ENCODE measurements at places on chromosomes 12 and 14.

- DNase-seq = no peak
Measured at GRCh38 chr12:71548893-71549292, 109.3 kb downstream of the LGR5 start.

DNA sequence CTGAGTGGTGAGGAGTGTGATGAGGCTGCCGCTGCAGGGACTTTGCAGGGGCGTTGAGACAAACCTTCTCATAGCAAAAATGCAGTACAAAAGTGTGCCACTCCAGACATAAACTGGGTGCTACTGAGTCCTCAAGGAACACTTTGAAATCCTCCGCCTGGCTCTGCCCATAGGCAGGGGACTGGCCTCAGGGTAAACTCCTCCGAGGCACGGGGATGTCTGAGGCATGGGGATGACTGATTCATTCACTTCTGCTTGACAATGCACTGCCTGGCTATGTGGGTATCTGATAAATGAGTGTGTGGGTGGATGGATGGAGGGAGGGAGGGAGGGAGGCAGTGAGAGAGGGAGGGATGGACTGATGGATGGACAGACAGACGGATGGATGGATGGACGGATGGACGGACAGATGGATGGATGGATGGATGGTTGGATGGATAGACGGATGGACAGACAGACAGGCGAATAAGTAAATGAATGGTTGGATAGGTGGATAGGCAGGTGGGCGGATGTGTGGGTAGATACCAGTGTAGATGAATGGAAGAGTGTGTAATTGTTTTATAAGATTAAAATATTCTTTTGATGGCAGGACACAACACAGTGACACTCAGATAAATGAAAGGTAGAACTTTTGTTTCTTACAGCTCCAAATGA lies 2.1 kb upstream of the BDKRB2 start:
- no peak for DNase-seq

- no peak for DNase-seq
Measured at GRCh38 chr12:11701433-11701832, 52.0 kb downstream of the ETV6 start.

DNA sequence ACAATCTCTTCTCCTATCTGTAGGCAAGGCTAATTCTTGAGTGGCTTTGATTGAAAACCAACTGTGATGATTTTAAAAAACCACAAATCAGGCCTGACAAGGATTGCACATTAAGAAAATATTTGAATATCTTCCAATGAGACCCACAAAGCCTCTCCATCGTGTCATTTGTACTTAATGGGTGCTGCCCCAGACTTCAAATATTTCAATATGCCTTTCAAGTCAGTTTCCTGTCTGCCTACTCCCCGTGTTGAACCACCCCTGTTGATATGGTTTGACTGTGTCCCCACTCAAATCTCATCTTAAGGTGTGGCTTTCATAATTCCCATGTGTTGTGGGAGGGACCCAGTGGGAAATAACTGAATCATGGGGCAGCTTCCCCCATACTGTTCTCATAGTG lies 159.7 kb upstream of the EGLN3 start:
- no peak for DNase-seq

DNA sequence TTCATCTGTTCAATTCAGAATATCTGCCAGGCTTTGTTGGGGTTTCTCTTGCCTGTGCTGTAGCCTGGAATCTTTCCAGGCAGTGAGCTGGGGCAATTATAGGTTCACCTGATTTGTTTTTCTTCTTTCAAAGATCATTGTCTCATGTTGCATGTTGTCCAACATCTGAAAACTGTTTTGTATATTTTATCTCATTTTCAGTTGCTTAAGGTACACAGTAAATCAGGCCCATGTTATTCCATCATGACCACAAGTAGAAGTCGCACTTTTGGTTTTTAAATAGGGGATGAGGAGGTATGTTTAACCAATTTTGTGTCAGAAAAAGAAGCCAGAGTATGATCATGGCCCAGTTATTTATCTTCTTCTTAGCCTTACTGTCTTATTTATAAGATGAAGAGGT lies 24.9 kb upstream of the FUT8 start:
- DNase-seq = no peak

- no peak for DNase-seq
Measured at GRCh38 chr12:46574847-46575246, 202.3 kb upstream of the SLC38A2 start.

GRCh38 chr14:105026033-105026785 lies 5.3 kb upstream of the CDCA4 start:
- DNase-seq = no peak

DNA sequence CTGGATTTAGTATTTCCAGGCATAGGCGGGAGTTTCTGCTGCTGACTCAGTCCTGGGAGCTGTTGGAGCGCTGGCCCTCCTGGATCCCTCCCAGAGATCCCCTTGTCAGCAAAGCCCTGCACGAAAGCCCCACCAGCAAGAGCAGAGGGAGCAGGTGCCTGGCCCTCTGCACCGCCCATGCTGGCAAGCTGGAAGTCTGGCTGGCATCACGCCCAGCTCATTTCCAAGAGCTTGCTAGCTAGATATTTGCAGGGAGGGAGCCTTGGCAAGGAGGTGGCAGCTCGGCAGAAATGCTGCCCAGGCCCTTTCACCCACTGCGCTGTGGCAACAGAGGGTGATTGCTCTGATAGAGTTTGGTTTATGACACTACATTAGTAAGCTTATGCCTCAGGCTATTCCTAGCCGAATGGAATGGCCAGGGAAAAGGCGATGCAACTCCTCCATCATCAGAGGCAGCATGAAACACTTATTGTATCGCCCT lies 193.9 kb downstream of the EMP1 start:
- peak; percentile 8 for DNase-seq

- no peak for DNase-seq
Measured at GRCh38 chr14:61266891-61267740, 14.0 kb downstream of the TMEM30B start.

GRCh38 chr12:130521375-130522124 lies 183.9 kb downstream of the PIWIL1 start:
- no peak for DNase-seq

DNA sequence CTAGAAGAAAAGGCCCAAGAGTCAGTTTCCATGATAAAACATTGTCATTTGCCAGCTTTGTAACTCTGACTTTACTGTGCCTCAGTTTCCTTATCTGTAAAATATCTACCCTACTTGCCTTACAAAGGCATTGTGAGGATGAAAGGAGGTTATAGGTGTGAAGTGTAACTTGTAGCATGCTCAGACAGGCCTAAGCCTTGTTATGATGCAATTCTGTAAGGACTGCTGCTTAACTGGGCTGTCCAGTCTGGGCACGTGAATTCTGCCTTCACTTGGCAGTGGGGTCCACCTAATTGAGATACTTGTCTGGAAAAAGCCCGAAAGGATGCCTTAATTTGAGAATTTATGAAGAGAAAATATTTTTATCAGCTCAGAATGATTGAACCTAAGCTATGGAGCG lies 114.5 kb upstream of the DYRK2 start:
- DNase-seq = no peak

GRCh38 chr12:75642226-75642625 lies 130.8 kb upstream of the KRR1 start:
- no peak for DNase-seq

GRCh38 chr14:98325761-98326160 lies 946.2 kb downstream of the BCL11B start:
- DNase-seq = no peak

DNA sequence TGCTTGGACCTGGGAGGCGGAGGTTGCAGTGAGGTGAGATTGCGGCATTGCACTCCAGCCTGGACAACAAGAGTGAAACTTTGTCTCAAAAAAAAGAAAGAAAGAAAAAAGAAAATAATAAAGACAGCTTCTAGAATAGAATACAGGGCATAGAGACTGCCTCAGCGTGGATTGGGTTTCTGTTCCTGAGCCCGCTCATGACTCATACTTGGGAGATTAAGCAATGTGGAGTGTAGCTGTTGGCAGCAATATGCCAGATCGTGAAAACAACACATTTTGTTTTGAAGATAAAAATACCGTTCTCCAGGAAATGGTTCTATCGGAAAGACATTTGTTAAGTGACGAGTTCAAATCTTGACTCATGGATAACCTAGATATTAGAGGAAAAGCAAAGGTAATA lies 67.2 kb downstream of the GLT1D1 start:
- DNase-seq = no peak

DNA sequence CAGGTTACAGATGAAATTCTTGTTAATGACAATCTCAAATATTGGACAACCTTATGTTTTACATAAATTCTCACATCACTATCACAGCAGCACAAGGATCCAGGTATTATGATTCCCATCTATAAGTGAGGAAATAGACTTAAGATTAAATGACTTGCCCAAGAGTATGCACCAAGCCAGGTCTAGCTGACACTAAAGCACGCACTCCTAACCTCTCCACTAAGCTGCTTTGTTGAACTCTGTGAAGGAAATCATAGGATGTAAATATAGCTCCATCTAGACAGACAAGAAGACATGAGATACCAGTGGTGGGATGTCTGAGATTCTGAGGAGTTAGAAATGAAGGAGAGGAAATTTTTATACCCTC lies 87.9 kb downstream of the PHLDA1 start:
- DNase-seq = no peak

DNA sequence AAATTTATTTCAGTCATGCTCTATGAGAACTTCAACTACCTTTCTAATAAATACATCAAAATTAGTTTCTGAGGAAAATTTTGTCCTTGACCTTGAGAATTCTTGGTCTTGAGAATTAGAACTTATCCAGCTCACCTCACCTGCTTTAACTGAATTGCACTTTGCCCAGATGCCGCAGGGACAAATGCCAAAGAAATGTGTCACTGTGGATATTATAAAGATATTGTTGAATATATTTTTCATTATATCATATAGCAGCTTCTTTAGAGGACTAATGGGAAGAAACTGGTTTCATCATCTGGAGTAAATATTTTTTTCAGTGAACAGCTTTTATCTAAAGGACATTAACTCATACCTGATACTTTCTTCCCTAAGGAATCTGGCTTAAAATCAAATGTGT lies 54.1 kb downstream of the LRP6 start:
- DNase-seq = no peak

GRCh38 chr12:93351726-93352125 lies 26.0 kb upstream of the NUDT4 start:
- DNase-seq = no peak

DNA sequence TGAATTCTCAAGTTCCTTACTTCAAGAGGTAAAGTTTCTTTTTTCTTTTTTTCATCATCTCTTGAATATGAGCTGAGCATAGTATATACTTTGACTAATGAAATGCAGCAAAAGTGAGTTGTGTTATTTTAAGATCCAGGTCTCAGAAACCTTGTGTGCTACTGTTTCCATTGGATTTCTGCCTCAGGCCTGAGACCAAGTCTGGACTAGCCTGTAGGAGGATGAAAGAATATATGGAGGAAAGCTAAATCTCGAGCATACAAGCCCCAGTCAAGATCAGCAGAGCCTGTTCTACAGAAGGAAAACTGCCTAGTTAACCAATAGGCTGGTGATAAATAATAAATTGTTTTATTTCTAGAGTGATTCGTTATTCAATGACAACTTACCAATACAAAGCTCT lies 652.5 kb downstream of the C12orf50 start:
- DNase-seq = no peak

GRCh38 chr12:51199366-51199945 lies 18.4 kb downstream of the POU6F1 start:
- no peak for DNase-seq

- no peak for DNase-seq
Measured at GRCh38 chr12:41123871-41124270, 64.2 kb upstream of the PDZRN4 start.

DNA sequence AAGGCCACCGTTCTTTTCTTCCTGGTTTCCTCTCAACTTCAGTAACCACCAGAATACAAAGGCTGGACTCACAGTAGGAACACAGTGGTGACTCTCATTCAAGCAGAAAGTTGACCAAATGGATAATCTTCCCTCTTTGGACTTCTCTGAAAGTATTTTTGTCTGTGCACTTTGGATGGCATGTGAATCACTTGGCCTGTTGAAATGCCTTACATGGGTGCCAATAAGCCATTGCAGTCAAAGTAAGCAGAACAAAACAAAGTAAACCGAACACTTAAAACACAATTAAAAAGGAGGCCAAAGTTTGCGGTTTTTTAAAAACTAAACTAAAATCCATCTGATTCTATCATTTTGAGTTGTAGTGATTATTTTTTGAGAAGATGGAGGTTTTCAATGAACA lies 370.1 kb upstream of the DDHD1 start:
- no peak for DNase-seq

DNA sequence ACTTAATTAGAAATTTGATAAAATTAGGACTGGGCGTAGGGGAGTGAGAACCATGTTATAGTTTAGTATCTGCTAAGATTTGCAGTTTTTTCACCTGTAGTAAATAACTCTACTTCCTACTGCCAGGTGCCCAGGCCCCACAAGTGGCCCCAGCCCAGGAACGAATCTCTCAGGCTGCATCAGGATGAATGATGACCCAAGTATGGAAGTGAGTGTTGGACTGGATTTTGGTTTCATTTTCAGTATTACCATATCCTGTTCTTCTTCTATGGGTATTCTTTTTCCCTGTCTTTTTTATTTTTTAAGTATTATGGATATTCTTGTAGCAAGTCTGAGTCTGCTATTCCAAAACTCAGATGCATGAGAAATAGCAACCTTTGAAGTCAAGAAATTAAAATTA lies 120.3 kb upstream of the BCAT1 start:
- no peak for DNase-seq

DNA sequence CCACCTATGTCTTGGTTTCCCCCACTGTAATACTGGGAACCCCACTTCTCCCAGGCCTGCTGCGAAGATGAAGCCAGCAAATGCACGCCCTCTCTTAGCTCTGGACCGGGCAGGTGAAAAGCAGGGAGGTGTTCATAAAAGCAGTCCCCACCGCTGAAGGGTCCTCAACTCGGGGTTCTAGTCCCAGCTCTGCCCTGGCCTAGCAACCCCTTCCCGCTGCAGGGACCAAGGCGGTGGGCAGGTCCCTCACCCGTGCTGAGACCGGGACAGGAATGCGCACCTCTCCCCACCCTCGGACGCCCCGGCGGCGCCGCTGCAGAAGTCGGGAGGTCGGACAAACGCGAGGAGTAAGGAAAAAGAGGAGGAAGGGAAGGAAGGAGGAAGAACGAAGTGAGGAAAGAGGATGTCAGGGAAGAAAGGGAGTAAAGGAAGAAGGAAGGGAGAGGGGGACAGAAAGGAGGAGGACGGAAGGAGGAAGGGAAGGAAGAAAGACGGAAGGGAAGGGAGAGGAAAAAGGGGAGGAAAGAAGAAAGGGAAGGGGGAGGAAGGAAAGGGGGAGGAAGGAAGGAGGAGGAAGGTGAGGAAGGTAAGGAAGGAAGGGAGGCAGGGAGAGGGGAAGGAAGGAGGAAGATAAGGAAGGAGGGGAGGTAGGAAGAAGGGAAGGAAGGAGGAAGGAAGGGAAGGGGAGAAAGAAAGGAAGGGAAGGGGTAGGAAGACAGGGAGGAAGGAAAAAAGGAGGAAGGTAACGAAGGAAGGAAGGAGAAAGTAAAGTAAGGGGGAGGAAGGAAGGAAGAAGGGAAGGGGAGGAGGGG lies 701 bp downstream of the SPRING1 start:
- DNase-seq = peak; percentile 23

- DNase-seq = no peak
Measured at GRCh38 chr12:63319936-63320633, 169.1 kb upstream of the AVPR1A start.
